Ammon's horn (tissue), 1 donor: ENCODE measurements at places on chromosomes 3 and 15.

- no peak for DNase-seq
These were observed 93.4 kb downstream of the FNDC3B start for GRCh38 chr3:172132721-172133311.

- DNase-seq = no peak
These were observed 49.0 kb downstream of the LMCD1 start for GRCh38 chr3:8550611-8551010.

GRCh38 chr3:192435241-192435640, 292.1 kb downstream of the FGF12 start:
- no peak for DNase-seq

GRCh38 chr15:65130941-65131340, 2.7 kb downstream of the PDCD7 start:
- DNase-seq = no peak

DNA sequence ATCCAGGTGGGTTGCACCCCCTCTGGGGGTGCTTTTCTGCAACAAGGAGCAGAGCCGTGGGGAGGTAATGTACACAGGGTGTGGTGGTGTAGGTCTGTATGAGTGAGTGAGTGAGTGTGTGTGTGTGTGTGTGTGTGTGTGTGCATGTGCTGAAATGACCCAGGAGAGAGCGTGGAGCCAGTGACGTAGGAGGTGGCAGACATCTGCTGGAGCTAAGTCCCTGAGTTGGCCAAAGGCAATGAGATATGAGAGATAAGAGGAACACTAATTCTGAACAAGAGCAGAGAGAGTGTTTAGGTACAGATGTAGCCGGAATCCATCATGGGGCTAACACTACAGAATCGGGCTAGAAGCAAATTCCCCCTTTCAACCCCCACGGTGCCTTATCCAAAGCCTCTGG, 27.6 kb downstream of the BDH1 start:
- DNase-seq = no peak

GRCh38 chr15:39792844-39793335, 10.2 kb upstream of the FSIP1 start:
- no peak for DNase-seq

DNA sequence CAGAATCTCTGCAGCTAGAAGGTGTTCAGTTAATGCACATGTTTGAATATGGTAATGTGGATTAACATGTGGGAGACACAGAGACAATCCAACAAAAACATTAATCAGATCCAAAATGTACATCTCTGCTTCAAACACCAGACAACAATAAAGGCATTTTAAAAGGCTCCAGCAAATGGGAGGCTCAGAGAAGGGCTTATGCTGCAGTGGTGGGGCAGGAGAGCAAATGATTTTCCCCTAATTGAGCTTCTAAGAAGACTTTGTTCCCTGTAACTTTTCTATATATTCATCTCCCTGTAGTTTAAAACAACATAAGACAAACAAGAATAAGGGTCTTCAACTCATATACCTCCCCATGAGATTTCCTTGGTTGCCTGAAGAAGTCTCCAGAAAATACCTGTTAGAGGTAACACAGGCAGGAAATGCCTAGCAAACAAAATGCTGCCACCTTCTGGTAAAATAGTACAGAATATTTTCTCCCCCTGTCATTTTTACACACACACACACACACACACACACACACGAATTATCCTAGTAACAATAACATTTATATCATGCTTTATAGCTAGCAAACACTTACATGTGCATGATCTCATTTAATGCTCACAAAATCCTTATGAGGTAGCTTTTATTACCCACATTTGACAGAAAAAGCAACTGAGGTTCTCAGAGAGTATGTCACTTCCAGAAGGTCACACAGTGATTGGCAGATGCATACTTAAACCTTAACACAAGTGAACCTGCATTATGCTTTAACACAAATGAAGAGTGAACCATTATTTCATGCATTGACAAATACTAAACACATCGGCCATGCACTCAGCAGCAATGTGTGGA, 123.4 kb upstream of the MB21D2 start:
- DNase-seq = no peak

DNA sequence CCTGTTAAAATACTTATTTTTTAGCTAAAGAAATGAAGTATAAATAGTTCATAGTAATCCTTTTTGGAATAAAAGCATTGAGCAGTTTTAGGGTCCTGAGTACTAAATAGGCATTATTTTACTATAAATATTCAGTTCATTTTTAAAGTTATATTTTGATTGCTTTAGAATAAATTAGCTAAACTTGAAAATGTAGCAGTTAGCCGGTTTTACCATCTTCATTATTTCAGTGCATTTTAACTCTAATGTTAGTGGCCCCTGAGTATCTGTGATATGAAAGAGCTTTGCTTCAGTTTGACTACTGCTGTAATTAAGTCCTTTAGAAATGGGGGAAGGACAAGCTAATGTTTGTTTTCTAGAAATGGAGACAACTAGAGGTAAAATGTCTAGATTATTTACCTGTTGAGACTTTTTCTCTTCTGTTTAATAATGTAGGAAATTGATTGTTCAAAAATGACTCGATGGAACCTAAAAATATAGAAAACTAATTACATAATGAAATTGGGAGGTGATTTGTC, 3.6 kb downstream of the SMC4 start:
- DNase-seq = no peak

DNA sequence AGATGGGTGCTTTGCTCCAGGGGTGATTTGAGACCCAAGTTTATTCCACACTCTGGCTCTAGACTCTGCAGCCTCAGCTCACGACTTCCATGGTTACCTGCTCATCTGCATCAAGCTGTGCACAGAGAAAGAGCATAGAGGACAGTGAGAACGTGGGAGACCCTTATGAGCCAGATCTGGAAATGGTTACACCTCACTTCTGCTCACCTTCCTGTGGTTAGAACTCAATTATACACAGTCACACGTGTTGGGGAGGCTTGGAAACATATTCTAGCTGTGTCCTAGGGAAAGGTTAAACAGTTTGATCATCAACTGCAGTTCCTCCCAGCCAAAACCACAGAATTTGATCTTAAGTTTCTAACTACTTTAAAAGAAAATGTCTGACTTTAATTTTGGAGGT, 1.8 kb downstream of the FETUB start:
- DNase-seq = no peak

DNA sequence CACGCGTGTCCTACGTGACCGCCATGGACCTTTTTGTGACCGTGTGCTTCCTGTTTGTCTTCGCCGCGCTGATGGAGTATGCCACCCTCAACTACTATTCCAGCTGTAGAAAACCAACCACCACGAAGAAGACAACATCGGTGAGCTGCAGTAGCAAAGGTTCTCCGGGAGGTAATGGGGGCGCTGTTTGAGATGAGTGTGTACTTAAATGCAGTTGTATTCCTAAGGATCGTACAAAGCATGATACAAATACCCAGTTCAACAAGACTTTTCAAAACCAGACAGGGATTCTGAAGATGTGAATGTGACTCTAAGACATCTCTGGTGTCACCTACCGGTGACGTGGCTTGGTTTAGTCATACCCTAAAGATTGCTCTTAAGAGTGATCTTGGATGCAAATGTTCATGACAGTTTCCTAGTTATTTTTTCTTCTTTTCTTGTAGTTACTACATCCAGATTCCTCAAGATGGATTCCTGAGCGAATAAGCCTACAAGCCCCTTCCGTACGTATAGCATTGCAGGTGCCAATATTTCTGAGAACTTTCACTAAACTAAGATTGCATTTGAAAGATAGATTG, 556.6 kb downstream of the GABRG3 start:
- no peak for DNase-seq

DNA sequence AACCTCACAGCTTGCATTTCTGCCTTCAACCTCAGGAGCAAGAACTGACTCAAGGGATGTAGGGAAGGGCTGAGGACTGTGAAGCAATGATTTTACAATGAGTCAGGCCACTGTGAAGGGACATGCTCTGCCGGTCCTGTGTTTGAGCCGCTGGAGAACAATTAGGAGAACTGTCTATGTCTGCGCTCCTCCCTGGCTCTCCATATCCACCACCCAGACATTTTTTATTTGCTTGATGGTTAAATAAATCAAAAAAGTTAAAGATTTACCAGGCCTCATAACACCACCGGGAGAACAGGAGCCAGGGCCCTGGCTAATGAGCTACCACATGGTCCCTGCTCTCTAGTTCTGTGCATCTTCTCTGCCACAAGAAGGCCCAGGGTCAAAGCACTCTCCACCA, 29.6 kb downstream of the SEC61A1 start:
- DNase-seq = no peak

DNA sequence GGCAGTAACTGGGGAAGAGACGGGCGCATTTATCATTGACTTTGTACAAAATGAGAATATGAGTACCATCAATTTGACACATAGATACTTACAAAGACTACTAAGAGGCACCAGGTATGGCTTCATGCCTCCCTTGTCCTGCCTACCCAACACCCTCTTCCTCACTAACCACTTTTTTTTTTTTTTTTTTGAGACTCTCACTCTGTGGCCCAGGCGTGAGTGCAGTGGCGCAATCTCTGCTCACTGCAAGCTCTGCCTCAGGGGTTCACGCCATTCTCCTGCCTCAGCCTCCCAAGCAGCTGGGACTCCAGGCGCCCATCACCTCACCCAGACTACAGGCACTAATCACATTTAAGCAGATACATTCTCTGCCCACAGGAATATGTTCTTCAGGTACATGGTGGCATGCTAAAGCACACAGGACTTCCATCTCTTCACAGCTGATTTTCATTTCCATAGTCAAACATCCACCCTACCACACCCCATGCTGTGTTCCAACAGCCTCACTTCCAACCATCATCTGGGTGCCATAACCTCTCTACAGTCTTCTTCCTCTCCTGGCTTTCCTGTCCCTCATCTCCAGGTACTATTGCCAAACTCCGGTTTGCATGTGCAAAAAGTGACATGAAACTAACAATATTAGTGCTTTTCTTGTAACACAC, 41.7 kb downstream of the RAB27A start:
- no peak for DNase-seq

DNA sequence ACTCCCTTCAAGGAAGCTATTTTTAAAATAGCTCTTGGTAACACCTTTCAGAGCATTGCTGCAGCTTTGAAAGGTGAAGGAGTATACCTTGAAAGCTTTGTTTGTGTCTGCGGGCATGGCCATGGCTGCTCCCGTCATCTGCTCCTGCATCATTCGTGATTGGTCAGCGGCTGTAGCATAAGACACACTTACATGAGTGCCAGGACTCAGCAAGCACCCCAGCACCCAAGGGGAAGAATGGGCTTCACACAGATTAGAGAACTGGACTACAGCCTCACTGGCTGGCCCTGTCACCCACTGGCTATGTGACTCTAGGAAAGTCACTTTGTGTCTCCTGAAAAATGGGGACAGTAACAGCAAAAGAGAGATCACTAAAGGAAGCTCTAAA, 17.0 kb downstream of the EMC3 start:
- DNase-seq = no peak

DNA sequence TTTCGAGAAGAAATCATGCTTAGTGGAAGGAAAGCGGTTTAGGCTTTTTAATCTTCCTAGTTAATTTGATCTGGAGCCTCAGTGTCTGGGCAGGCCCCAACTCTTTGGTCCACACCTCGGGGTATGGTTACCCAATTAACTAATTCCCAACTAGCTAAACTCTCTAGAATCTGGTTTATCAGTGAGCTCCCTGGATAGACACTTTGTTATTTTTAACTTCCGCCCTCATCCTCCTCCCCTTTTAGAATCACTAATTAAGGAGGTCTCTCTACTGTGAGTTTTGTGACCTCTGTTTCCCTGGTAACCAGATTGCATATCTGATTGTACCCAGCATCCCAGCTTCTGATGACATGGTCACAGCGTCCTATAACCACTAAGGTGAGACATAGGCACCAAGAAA, 112.2 kb downstream of the RARB start:
- no peak for DNase-seq

DNA sequence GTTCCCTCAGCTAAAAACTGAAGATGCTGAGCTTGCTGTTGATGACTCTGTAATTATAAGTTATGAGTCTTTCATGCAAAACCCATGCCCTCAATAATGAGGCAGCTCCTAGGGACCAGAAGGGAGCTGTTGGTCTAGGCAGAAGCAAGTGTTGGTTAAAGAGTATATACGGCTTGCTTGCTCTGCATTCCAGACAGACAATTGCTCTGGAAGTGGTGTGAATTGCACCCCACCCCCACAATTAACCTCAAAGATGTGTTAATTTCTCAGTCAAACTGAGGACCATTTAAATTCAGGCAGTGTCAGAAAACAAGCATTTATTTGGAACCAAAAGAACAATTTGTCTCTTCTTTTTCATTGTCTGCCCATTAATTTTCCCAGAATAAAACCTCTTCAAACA, 163.5 kb upstream of the EOMES start:
- no peak for DNase-seq

- DNase-seq = no peak
These were observed 19.7 kb downstream of the SPSB4 start for GRCh38 chr3:141070727-141071357.

DNA sequence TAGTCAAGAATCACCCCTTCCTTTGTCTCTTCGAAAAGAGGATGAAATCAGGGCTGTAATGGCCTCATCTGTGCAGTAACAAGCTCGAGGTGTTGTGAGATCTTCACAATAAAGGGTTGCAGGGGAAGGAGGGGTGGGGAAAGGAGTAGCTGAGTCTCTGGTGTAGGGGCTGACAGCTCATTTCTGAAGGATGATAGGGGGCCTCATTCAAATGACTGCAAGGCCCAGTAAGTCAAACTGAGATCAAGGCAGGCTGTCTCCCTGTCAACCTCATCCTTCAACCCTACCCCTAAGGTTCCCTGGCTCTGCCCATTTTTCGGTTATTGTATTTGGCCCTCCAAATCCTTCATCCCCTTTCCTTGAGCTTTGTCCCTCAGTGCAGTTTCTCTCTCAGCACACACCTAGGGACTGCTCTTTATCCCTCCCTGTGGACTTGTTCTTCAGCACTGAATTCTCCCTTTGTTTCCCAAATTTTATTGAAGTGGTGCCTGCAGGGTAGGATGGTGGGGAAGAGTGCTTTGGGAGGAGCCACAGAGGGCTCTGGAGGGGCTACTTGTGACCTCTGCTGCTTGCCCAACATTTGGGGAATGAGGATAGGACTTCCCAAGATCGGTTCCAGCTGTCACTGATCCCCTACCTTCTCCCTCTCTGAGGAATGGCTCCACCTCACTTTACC, 38.1 kb downstream of the ZNF589 start:
- no peak for DNase-seq

GRCh38 chr3:159451482-159451881, 537.2 kb upstream of the IL12A start:
- no peak for DNase-seq

DNA sequence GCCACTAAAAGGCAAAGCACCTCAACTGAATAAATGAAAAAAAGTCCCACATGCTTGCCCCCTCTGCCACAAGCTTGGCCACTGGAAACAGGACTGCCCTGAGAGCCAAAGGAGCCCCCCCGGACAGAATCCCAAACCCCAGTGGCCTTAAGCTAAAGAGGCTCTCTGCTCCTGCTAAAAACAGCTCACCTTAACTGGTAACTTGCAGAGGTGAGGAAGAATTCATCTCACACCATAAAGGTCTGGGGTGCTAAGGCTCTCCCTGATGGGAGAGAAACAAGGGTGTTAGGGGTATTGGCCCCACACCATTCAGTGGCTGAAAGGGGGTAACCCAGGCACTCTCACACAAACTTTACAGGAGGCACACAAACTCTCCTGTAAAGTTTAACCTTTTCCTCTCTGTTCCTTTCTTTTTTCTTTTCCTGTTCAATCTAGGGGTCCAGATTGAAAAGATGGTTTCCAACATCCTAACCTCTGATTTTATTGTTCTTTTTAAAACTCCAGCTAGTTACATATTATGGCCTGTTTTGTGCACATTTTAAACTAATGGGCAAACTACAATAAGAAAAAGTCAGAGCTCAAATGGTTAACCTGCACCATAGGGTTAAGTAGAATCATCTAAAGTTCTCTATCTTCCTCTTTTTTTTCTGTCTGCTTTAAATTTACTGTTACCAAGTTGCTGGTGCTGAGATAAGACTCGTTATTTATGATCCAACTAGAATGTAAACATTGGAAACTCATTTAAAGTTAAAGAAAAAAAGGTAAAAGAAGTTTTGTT, 19.9 kb downstream of the TRANK1 start:
- DNase-seq = no peak
